ENCODE measurements at places on chromosomes 6 and 20.

DNA sequence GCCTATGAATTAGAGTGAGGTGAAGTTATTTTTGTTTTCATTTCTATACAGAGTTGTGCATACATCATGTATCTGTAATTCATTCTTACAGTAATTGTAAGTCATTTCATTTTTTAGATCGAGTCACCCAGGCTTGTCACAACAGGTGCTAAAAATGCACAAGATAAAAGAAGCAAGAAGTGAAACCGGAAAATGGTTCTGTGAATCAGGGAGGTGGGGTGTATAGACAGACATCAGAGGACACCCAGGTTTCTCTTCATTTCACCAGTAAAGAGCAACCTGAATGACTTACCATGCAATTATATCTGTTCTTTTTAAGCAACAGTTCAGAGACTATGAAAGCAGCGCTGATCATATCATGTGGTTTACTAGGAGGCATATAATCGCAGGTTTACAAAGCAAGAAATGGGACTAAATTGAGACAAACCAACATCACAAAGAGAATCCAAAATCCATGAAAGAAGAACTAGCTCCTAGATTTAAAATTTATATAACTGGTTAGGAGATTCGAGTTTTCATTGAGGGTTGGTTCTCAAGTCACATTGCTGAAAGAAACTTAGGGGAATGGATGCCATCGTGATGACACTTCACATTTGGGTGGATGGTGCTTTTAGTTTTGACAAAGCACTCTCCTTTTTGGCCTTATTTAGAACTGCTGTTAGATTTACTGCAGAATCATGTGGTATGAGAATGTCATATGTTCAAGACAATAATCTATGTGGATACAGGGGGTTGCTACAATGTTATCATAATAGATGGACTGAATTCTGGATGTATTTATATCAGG is 27.9 kb upstream of the TBC1D7 start:
- DNase-seq = no peak

GRCh38 chr6:56688521-56688920 is 45.8 kb upstream of the DST start:
- DNase-seq = no peak

- DNase-seq = no peak
Observed at GRCh38 chr20:38298768-38299288, 5.1 kb upstream of the BPI start.

GRCh38 chr6:31453259-31453658 is 44.7 kb upstream of the MICB start:
- DNase-seq = no peak

- no peak for DNase-seq
Observed at GRCh38 chr6:35019171-35019570, 122.0 kb downstream of the TCP11 start.

DNA sequence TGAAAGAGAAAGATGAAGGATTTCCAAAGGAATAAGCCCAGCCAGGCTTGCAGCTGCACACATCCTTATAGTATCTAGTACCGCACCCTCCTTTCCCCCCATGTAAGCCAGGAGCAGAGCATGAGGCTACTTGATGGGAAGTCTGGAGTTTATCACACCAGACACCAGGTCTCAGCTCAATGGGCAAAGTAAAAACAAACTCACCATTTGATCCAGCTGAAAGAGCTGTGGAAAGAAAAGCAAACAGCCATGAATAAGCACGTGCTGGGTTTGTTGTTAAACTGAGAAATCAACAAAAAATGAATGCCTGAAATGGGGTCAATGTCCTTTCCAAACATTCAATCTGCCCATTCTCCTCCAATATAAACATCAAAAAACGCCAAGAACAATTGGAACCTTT is 50.6 kb upstream of the MAP7 start:
- no peak for DNase-seq

DNA sequence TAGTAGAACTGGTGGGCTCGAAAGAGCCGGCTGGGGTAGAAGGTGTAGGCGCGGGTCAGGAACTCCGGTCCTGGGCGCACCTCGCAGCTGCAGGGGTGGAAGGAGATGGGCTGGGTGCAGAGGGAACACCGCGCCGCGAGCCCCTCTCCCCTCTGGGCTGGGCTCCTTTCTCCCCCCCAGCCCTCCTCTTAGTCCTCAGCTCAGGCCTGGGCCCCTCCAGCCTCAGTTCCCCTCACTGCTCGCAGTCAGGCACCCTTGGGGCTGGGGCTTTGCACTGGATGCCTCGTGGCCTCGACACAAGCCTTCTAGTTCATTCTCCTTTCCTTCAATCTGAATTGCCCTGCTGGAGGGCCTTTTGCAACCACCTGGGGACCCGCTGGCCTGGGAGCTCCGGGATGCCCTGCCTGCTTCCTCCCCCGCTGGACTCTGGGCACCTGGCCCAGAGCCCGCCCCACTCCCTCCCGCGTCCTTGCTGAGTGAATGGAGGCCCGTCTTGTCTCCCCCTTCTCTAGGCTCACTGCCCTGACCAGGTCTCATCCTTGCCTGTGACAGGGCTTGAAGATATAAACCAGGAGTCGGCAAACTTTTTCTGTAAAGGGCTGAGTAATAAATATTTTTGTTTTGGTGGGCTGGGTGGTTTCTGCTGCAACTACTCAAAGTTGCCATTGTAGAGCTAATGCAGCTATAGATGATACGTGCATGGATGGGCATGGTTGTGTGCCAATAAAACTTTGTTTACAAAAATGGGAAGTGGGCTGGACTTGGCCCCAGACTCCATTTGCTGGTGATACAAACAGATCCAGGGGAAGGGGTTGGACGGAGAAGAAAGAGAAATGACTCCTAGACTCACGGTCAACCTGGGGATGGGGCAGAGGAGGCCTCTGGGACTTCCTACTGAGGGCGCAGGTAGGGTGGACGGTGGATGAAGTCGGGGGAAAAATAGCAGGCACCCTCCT is 47.3 kb downstream of the APCDD1L start:
- no peak for DNase-seq

DNA sequence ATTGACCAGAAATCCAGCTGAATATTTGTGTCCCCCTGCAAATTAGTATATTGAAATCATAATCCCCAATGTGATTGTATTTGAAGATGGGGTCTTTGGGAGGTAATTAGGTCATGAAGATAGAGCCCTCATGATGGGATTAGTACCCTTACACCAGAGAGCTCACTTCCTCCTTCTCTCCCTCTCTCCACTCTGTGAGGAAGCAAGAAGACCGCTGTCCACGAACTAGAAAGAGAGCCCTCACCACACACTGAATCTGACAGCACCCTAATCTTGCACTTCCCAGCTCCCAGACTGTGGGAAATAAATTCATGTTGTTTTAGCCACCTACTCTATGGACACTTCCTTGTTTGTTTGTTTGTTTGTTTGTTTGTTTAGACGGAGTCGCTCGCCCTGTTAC is 11.9 kb upstream of the PLAGL1 start:
- no peak for DNase-seq

DNA sequence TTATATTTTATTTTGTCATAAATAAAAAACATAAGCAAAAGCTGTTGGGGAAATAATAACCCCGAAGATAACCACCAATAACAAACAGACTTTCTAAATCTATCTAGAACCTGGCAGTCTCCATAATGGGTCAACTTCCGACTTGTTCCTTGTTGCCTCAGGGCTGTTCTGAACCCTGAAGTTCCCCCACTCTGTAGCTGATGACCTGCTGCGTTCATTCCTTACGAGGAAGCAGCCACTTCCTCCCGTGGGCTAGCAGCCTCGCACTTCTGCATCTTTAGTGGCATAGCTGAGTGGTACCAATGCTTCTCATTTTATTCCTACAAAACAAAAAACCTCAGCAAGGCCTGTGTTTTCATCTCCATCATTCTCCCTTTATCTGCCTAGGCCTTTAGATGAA is 103.0 kb downstream of the PLEKHG1 start:
- DNase-seq = no peak

GRCh38 chr20:62376112-62377063 is 9.3 kb upstream of the LAMA5 start:
- no peak for DNase-seq

- DNase-seq = no peak
Observed at GRCh38 chr6:161073930-161074329, 82.4 kb downstream of the MAP3K4 start.

GRCh38 chr20:23111307-23111943 is 25.3 kb upstream of the CD93 start:
- peak; percentile 74 for DNase-seq

DNA sequence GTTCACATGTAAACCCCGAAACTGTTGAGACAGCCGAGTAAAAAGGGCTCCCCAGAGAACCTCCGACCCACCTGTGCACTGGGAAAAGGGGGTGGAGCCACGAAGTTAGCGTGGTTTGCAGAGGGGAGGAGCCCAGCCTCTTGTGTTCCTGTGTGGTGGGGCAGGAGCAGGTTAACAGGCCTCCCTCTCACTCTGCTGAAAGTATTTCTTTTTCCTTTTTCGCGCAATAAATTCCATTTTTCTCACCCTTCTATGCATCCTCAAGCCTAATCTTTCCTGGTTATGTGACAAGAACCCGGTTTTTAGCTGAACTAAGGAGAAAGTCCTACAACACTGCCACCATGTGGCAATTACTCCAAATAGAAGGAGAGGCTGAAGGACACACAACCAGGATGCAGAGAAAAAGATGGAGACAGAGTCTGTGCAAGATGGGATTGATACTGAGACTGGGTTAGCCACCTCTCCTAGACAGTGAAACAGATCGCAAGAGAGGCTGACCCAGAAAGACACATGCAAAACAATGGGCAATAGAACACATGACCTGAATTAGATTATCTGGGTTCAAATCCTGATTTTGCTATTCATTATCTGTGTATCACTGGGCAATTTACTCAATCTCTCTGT is 168.7 kb upstream of the PRSS16 start:
- peak; percentile 52 for DNase-seq

DNA sequence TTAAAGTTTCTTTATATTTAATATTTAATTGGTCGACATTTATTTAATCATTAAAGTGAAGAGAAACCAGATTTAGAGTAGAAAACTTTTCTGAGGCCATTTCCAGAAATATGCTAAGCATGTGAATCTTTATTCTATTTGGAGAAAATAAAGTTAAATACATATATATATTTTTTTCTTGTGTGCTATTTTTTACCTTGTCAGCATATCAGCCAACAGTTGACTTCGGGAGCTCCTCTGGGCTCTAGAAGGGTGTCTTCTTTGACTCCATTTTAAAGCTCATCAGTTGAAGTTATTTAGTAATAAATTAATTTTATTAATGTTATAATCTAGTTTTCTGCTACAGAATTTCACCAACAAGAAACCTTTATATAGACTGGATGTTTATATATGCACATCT is 73.1 kb downstream of the SH3BGRL2 start:
- no peak for DNase-seq

DNA sequence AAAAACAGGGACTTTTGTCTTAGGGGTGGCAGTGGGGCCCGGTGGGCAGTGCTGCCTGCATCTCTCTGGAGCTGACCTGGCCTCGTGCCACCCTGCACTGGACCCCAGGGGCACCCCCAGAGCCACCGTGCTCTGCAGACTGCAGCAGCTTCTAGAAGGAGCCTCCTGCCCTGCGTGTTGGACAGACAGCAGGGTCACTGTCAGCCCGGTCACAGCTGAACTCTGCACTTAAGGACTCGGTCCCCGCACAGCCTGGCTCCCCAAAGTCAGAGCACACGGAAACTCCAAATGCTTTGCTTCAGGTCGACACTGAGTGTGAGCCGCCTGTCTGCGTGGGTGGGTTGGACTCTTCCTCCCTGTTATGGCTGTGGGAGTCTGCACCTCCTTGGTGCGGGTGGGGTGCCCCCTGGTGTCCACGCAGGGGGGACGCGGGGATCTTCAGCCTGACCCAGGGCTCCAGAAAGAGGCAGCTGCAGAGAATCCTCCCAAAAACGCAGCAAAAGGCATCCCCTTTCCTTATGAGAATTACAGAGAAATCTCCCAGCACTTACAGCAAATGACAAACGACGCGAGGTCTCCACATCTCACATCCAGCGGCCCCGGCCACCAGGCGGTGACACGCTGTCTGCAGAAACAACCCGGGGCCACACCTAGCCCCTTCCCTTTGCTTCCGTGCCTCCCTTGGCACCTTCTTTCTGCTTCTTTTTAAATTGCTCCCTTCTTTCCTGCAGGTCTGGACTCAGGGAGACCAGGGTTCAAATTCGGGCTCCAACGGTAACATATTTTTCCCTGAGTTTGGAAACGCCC is 36.3 kb upstream of the DACT2 start:
- DNase-seq = peak; percentile 32

- no peak for DNase-seq
Observed at GRCh38 chr6:85044361-85044760, 280.0 kb upstream of the TBX18 start.

GRCh38 chr20:51533291-51534172 is 9.0 kb downstream of the NFATC2 start:
- no peak for DNase-seq

DNA sequence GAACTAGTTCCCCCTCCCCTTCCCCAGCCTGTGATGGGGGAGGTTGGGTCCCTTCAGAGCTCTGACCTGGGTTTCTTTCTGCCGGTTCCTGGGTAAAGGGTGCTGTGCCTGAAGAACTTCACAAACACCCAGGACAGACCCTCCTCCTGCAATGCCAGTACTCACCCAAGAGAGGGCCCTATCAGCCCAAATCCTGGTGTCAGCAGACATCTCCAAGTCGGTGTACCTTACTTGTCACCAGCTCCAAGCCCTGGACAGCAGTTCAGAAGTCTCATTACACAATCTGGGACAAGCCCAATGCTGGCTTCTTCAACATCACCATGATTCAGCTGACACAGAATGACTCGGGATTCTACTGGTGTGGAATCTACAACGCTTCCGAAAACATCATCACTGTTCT is 467 bp downstream of the TREML4 start:
- no peak for DNase-seq

DNA sequence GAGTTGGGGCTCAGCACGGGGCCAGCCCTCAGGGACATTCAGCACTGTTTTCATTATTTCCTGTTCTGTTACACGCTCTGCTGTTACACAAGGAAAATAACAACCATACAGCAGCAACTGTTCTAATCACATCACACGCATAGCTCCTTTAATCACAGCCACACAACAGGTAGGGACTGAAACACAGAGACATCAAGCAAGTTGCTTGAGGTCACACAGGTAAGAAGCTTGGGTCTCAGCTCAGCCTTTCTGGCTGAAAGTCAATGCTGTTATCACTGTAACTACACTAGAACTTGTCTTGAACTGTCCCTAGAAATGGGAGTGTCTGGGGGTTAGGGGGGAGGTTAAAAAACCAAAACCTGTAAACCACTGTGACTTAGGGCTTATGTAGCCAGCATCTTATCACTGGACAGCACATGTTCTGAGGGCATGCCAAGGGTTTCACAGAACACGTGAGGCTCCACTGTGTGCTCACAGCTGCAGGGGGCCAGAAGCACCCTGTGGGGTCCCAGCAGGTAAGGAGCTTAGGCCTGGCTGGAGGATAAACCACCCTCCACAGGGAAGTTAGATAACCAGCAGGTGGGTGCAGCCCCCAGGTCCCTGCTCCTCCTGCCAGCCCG is 146.0 kb downstream of the EYA2 start:
- no peak for DNase-seq

DNA sequence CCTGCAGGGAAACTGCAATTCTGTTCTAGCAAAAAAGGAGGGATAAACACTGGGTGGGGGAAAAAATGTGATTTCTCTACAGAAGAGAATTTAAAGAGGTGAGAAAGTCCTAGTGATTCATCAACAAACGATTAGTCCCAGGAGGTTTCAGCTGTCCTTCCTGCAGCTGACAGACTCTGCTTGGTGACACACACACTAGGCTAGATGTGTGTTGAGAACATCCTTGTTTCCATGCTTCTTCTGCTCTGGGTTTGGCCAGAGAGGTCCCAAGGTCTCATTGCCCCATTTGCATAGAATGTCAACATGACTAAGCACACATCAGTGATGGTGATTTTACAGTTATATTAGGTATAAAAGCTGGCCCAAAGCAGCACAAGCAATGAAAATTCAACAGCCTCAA is 258.3 kb downstream of the NFATC2 start:
- no peak for DNase-seq

GRCh38 chr6:56507517-56507916 is 135.2 kb downstream of the DST start:
- no peak for DNase-seq

GRCh38 chr6:146693342-146693741 is 94.6 kb downstream of the ADGB start:
- no peak for DNase-seq

Data from NCI-H1105 (cell line).